ENCODE measurements at places on chromosomes 11 and 22.

DNA sequence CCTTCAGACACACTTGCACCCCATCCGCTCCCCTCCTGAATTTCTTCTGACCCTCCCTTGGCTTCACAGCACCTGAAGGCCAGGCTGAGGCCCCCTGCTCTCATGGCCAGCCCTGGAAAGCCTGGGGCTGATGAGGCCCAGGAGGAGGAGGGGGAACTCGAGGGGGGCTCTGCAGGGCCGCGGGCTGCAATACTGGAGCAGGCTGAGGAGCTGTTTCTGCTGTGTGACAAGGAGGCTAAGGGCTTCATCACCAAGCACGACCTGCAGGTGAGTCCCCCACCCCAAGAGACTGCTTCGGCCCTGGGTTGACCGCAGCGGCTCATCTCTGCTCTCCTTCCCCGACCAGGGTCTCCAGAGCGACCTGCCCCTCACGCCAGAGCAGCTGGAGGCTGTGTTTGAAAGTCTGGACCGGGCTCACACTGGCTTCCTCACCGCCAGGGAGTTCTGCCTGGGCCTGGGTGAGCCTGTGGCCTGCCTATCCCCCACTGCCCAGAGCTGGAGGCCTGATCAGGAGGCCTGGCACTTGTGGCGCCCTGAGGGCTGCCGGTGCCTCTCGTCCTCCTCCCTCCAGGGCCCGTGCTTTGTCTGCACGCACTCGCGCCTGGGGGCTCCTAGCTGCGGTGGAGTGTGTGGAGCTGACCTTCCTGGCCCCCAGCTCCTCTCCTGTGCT lies 922 bp downstream of the CRACR2B start:
- no peak for DNase-seq

- peak; percentile 63 for DNase-seq
Observed at GRCh38 chr22:26656891-26657851, at the start of gene MIAT. MIAT (plus strand) TSS chr22:26657588.

GRCh38 chr22:39658806-39659463 lies 88.4 kb downstream of the CACNA1I start:
- DNase-seq, result no peak

GRCh38 chr11:36039471-36039870 lies 95.6 kb downstream of the LDLRAD3 start:
- DNase-seq, result no peak

DNA sequence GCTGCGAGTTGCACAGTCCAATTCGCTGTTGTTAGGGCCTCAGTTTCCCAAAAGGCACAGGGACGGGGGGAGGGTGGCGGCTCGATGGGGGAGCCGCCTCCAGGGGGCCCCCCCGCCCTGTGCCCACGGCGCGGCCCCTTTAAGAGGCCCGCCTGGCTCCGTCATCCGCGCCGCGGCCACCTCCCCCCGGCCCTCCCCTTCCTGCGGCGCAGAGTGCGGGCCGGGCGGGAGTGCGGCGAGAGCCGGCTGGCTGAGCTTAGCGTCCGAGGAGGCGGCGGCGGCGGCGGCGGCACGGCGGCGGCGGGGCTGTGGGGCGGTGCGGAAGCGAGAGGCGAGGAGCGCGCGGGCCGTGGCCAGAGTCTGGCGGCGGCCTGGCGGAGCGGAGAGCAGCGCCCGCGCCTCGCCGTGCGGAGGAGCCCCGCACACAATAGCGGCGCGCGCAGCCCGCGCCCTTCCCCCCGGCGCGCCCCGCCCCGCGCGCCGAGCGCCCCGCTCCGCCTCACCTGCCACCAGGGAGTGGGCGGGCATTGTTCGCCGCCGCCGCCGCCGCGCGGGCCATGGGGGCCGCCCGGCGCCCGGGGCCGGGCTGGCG lies at the start of gene BCR:
TSS of gene BCR (plus strand) at position 209 of the 592 bp plus-strand sequence. CDS start 452 bp downstream, outside the sequence.
- DNase-seq, result peak; percentile 53

- peak; percentile 24 for DNase-seq
Observed at GRCh38 chr22:24554313-24555164, at the start of gene GUCD1. GUCD1 (minus strand) TSS chr22:24555138; CDS start chr22:24554991, 147 bp downstream.

GRCh38 chr22:24810043-24810749 lies 4.2 kb downstream of the SGSM1 start:
- DNase-seq, result no peak

GRCh38 chr11:6127881-6128280 lies 20.4 kb downstream of the OR56B4 start:
- no peak for DNase-seq

GRCh38 chr11:69495441-69496201 lies 14.2 kb downstream of the LINC01488 start:
- DNase-seq, result no peak

DNA sequence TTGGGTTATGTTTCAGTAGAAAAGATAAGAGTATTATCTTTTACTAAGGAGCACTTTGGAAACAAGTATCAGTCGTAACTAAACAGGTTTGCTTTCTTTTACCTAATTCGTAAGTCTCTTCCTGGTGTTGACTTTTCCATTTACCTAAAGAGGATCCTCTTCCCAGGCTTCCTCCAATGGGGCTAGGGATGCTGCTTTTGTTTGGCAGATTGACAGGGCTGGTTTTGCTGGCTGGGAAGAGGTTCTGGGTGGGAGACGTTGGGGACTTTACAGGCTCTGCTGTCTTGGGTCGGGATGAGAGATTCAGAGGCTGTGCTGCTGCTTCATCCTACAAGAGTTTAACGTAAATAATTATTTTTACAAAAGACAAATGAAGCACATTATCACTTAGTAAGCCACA lies 306.7 kb downstream of the SOX6 start:
- DNase-seq, result no peak

DNA sequence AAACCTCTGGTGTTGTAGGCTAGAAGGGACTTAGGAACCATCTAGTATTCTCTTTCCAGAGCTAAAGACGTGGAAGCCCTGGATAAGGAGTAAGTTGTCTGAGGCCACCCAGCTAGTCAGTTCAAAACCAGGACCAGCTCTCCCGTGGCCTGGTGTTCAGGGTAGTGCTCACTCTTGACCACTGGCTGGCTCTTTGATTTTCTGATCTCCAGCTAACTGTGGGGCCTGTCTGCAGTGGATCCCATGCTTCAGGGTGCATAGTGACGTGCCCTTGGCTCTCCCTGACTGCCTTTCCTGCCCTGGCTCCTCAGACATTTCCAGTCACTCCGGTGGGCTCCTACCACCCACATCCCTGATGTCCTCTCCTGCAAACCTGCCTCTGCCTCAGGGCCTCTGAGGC lies 1.3 kb downstream of the CLMP start:
- no peak for DNase-seq

DNA sequence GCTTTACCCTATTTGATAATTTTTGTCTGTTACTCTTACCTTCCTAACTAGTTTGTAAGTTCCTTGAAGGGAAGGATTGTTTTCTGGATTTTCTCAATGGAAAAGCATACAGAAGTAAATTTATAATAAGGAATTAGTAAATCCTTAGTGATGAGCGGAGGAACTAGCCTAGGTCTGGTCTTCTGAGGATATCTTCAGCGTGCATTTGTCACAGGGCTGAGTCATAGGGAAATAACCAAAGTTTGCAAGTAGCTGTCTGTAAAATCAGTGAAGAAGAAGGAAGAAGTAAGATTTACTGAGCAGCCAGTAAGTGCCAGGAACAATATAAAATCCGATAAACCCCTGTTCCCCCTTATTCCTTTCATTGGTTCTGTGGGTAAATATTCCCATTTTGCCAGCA lies 162.7 kb upstream of the SORL1-AS1 start:
- DNase-seq, result no peak

- DNase-seq, result no peak
Observed at GRCh38 chr11:92296138-92296515, 71.5 kb downstream of the FAT3 start.

DNA sequence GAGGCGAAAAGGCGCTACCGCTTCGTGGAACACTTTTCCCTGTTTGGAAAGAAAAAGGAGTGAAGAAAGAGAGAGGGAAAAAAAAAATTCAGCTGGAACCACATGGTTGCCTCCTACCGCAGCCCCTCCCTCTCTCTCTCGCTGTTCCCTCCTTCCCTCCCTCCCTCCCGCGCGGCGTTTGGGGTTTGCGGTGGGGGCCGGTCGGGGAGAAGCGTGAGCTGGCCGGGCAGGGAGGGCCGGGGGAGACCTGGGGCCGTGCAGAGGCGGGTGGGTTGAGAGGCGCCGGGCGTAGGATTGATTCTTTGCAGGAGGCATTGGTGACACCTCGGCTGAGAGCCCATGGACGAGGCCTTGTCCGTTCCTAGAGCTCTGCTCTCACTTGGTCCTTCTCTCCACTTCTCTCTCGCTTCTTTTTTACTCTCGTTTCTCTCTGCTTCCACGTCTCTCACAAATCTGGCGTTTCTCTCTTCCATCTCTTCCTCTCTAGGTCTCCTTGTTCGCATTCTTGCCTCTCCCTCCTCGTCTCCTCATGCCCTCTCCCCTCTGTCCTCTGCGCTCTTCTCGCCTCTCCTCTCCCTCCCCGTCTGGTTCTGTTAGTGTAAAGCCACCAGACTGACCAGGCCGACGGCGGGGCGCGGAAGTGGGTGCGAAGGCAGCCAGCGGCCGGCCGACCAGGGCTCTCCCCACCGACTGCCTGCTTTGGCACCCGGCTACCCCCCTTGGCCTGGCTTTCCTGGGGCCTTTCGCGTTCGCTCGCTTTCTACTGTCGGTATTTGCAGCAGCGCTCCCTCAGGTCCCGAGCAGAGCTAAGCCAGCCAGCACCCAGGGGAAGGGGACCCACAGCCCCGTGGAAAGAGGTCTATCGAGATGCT lies at the start of gene CLMP:
TSS of gene CLMP (minus strand) at position 61 of the 872 bp plus-strand sequence. CDS start 308 bp downstream, outside the sequence.
- no peak for DNase-seq

GRCh38 chr22:19496324-19496630 lies 16.6 kb downstream of the CDC45 start:
- no peak for DNase-seq

GRCh38 chr22:43520632-43521039 lies 108.8 kb downstream of the MPPED1 start:
- no peak for DNase-seq

- DNase-seq, result no peak
Observed at GRCh38 chr11:86421946-86422345, 47.3 kb downstream of the CCDC81 start.

GRCh38 chr11:27621405-27622161 lies 78.7 kb downstream of the BDNF start:
- DNase-seq, result no peak

GRCh38 chr11:38791346-38791961 lies 2193.4 kb upstream of the RAG2 start:
- DNase-seq, result no peak

- no peak for DNase-seq
Observed at GRCh38 chr11:71206186-71206585, 46.2 kb downstream of the SHANK2 start.

DNA sequence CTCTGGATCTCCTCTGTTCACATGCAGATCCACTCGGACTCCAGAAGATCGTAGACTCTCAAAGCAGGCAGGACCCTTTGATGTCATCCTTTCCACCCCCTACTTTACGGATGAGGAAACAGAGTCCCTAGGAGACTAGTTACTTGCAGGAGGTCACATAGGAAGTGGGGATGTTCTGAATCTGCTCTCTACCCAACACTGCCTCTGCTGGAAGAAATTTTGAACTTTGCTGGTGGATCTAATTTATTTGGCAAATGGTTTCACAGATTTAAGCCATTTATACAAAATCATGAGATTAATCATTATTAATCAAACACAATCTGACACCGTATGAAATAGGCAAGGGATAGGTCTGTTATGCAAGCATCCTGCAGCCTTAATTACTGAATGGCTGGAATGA lies 55.0 kb upstream of the USP47 start:
- no peak for DNase-seq

GRCh38 chr22:20864186-20864908 lies 5.5 kb downstream of the SNAP29 start:
- no peak for DNase-seq

- no peak for DNase-seq
Observed at GRCh38 chr11:107592813-107593212, 1.9 kb downstream of the ELMOD1 start.

DNA sequence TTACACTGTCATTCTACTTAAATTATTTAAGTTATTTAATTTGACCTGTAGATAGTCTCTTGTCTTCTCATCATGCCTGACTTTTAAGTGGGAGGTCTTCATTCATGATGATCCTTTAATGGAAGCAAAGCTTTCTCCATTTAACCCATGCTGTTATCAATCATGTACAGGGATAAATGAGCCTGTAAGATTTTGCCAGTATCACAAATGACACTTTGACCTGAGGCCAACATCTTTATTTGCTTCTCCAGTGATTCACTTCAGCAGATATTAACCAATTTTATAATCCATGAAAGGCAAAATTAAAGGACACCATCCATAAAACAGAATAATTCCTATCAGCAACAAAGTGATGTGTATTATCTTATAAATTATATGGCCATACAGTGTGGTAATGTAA lies 7.7 kb downstream of the CCDC73 start:
- no peak for DNase-seq

- peak; percentile 36 for DNase-seq
Observed at GRCh38 chr11:64553554-64554201, 37.3 kb upstream of the SLC22A12 start.

DNA sequence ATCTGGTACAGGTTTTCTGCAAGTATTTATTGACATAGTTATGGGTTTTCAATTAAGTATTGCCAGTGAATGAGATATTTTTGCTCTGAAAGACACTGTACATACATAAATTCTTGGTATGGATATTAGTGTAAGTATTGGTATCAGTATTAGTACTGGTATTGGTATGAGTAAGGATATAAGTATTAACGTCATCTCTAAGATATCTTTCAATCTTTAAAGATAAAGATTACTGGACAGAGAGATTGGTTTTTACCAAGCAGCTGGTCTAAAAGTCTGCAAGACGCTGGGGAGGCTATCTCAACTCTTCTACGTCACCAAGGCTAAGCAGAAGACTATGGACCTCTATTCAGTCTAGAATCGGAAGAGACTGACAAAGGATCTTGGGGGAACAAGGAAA lies 234.5 kb downstream of the NXPE2 start:
- DNase-seq, result no peak

DNA sequence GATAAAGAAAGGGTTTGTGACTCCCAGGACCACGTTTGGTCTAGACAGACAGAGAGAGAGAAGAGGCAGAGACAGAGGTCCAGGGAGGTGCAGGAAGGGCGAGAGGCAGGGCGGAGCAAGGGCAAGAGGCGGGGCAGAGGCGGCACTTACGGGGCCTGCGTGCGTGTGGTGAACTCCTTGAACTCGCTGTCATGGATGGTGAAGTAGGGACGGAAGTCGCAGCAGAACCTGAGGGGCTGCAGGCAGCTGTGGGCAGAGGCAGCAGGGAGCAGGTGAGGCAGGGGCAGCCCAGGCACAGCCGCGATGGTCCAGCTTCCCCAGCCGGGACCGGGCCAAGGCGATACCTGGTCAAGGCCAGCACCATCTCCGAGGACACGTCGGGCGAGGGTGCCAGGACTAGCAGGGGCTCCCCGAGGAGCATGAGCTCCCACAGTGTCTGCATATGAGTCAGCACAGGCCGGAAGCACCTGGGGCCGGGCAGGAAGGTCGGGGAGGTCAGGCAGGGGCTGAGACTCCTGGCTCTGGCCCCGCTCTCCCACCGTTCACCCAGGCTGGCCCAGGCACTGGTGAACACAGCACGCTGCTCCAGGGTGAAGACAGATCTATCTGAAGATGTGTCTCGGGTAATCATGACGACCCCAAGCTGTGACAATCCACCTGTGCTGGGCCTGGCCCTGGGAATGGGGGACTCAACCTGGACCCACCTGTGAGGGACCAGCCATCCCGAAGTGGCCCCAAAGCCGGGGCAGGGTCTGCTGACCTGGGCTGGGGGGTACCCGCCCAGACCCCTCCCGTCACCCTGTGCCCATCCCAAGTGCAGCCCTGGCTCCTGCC lies 7.2 kb upstream of the PLXNB2 start:
- peak; percentile 68 for DNase-seq

- DNase-seq, result no peak
Observed at GRCh38 chr11:68528630-68529029, 68.1 kb downstream of the PPP6R3 start.

GRCh38 chr22:44461614-44462013 lies 36.4 kb downstream of the RTL6 start:
- DNase-seq, result no peak

Data from activated CD4-positive, alpha-beta T cell treated with anti-CD3 and anti-CD28 coated beads for 4 hours (primary cell).